H9 (cell line): ENCODE measurements at places on chromosomes 6 and 20.

GRCh38 chr6:134398453-134398852, 80.5 kb upstream of the SGK1 start:
- no peak overlapping the region for H3K4me3 ChIP-seq
- no peaks in the 10 kb centered on the region for H3K27me3 ChIP-seq
- H3K36me3 ChIP-seq: no peaks in the 10 kb centered on the region
- H3K27ac ChIP-seq: no peak overlapping the region

DNA sequence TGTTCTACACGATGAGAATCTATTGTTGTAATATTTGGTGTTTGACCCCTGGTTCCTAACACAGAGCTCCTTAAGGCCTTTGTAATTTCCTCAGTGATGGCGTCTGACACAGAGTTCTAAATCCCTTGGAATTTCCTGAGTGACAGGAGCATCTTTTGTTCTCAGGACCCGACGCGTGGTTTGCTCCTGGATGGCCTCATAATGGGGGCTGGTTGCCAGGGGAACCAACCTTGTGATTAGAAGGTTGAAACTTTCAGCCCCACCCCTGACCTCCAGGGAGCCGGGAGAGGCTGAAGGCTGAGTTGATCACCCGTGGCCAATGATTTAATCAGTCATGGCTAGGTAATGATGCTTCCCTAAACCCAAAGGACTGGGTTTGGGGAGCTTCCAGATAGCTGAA, 20.5 kb upstream of the ZNF133 start:
- no peak overlapping the region for H3K4me3 ChIP-seq
- no peaks in the 10 kb centered on the region for H3K36me3 ChIP-seq
- H3K4me1 ChIP-seq: no peaks in the 10 kb centered on the region; the same call in 1 of the 2 replicates
- no peak overlapping the region for H3K27ac ChIP-seq

DNA sequence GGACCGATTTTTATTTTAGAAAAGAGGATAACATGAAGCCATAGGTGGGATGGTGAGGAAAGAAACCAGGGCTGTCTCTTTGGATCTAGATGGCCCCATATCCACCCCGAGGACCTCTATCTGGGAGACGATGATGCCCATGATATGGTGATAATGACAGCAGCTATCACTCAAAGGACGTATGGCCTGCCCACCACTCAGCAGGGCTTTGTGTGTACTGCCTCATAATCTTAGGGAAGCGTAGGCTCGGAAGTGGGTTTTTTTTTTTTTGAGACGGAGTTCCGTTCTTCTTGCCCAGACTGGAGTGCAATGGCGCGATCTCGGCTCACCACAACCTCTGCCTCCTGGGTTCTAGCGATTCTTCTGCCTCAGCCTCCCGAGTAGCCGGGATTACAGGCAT, 8.2 kb upstream of the TAF8 start:
- DNase-seq: no peak
- H3K4me1 ChIP-seq: peaks cover 3% of the 10 kb centered on the region; the same call in 1 of the 2 replicates
- H3K36me3 ChIP-seq: no peaks in the 10 kb centered on the region; the same call in 1 of the 3 replicates
- no peak overlapping the region for H3K4me3 ChIP-seq
- H3K27me3 ChIP-seq: peaks cover 25% of the 10 kb centered on the region

DNA sequence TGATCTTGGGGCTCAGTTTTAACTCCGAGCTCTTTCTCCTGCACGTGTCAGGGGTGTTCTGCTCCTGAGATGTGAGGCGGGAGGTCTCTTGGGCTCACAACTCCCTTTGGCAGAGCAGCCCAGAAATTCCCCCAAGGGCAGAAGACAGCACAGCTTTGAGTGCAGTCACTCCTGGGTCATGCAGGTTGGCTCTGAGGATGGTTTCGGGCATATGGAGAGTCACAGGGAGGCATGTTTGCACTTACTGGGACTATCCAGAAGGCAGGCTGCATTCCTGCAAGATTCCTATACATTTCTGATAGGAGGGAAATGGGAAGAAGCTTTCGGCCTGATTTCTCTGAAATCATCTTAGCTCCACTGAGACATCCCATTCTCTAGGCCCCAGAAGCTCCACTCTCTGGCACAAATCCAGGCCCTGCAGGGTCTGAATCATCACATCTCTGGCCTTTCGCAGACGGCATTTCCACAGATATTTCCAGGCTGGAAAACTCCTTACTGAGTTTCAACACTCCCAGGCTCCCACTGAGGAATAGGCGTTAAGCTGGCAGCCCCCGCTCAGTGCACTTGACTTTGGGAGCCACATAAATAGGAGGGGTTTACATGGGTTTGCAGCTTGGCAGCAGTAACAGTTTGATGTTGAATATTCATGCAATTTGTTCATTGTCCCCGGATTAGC, 39.7 kb downstream of the AGPAT4 start:
- peak overlapping the region; percentile 43; the same call in 2 of the 3 replicates for H3K4me3 ChIP-seq
- H3K4me1 ChIP-seq: peaks cover 5% of the 10 kb centered on the region; the same call in 1 of the 2 replicates
- H3K27me3 ChIP-seq: no peaks in the 10 kb centered on the region
- no peak for DNase-seq
- no peak overlapping the region for H3K27ac ChIP-seq

GRCh38 chr20:8932192-8933165, 136.4 kb upstream of the PLCB4 start:
- H3K4me1 ChIP-seq: peaks cover 4% of the 10 kb centered on the region; the same call in 1 of the 2 replicates
- DNase-seq: no peak
- H3K27me3 ChIP-seq: no peaks in the 10 kb centered on the region
- no peak overlapping the region for H3K27ac ChIP-seq
- no peak overlapping the region for H3K4me3 ChIP-seq

GRCh38 chr20:43389211-43389610, 68.5 kb upstream of the SRSF6 start:
- no peaks in the 10 kb centered on the region for H3K27me3 ChIP-seq
- H3K27ac ChIP-seq: no peak overlapping the region
- DNase-seq: no peak
- no peaks in the 10 kb centered on the region for H3K36me3 ChIP-seq
- no peaks in the 10 kb centered on the region for H3K4me1 ChIP-seq
- no peak overlapping the region for H3K4me3 ChIP-seq

- H3K36me3 ChIP-seq: peaks cover 4% of the 10 kb centered on the region; the same call in 1 of the 2 replicates
- no peaks in the 10 kb centered on the region for H3K27me3 ChIP-seq
- H3K4me1 ChIP-seq: no peaks in the 10 kb centered on the region
- no peak overlapping the region for H3K27ac ChIP-seq
- no peak overlapping the region for H3K4me3 ChIP-seq
- no peak for DNase-seq
Measured at GRCh38 chr6:166509193-166509592, 77.3 kb downstream of the RAMACL start.

DNA sequence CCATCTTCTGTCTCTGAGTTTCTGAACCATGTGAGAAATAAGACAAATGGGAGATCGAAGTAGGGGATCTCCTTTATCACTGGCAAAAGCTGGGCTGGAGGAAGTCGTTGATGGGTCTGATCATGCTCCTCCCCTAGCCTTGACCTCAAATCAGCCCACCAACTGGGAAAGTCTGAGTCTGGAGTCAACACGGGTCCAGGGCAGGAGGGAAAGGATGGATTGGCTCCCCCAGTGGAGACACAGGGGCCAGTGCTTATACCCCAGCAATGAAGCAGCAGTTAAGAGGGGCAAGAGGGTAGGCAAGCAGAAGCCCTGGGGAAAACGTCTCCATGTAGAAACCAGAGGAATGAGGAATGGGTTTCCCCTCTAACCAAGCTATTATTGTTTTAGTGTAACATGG, 152.6 kb downstream of the TBC1D7 start:
- peaks cover 2% of the 10 kb centered on the region; the same call in 1 of the 2 replicates for H3K4me1 ChIP-seq
- no peak overlapping the region for H3K27ac ChIP-seq
- no peaks in the 10 kb centered on the region for H3K36me3 ChIP-seq
- peak; percentile 63 for DNase-seq

- no peaks in the 10 kb centered on the region for H3K36me3 ChIP-seq
- no peak overlapping the region for H3K4me3 ChIP-seq
- H3K27ac ChIP-seq: no peak overlapping the region
Measured at GRCh38 chr20:39266989-39267388, 304.8 kb downstream of the DHX35 start.

GRCh38 chr20:18360635-18361034, 72.3 kb downstream of the ZNF133 start:
- H3K36me3 ChIP-seq: no peaks in the 10 kb centered on the region
- H3K4me1 ChIP-seq: no peaks in the 10 kb centered on the region
- H3K4me3 ChIP-seq: no peak overlapping the region
- H3K27ac ChIP-seq: no peak overlapping the region
